GF-D8 (cell line): ENCODE measurements at places on chromosomes 7 and 10.
A peak's percentile ranks its signal among the peaks of the same experiment; 100 is the strongest.

DNA sequence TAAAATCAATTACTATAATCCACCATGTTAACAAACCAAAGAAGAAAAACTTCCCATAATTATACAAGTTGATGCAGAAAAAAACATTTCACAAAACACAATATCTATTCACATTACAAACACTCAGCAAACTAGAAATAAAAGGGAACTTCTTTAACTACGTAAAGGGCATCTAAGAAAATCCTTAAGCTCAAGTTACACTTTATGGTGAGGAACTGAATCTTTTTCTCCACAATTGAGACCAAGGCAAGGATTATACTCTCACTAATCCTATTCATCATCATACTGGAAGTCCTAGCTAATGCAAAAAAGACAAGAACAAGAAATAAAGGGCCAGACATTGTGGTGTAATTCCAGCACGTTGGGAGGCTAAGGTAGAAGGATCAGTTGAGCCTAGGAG lies 159.9 kb downstream of the ZNF365 start:
- no peak for DNase-seq

GRCh38 chr7:159175792-159176191 lies 31.1 kb upstream of the VIPR2 start:
- DNase-seq: no peak

- no peak for DNase-seq
These were observed 5.6 kb downstream of the SNX13 start for GRCh38 chr7:17934612-17935240.

GRCh38 chr10:132444877-132445351 lies 47.9 kb downstream of the PWWP2B start:
- DNase-seq: peak; percentile 46

GRCh38 chr10:102302611-102303010 lies 57.3 kb downstream of the GBF1 start:
- no peak for DNase-seq

DNA sequence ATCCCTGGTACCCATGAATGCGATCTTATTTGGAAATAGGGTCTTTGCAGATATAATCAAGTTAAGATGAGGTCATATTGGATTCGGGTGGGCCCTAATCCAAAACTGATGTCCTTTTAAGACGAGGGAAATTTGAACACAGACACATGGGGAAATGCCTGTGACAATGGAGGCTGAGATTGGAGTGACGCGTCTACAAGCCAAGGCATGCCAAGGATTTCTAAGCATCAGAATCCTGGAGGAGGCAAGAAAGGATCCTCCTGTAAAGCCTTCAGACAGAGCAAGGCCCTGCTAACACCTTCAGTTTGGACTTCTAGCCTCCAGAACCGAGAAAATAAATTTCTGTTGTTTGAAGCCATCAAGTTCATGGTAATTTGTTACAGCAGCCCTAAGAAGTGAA lies 18.5 kb downstream of the PARP12 start:
- DNase-seq: no peak

GRCh38 chr10:49622426-49623425 lies 8.9 kb downstream of the CHAT start:
- no peak for DNase-seq

DNA sequence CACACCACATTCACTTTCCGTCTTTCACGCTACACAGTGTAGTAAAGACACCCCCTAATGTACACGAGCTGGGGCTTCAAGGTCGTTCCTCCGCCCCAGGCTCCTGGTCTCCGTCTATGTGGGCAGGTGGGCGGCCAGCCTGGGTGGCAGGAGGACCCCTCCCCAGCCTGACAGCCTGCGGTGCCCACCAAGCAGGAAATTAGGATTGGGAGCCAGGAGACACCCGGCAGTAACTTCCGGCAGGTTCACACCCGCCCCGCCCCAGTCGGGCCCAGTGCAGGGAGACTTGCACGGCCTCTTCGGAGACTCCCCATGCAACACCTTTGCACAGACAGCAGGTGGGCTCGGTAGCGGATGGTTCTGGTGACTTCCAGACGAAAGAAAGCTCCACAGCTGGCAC lies 27.7 kb upstream of the ADGRA1 start:
- DNase-seq: no peak

DNA sequence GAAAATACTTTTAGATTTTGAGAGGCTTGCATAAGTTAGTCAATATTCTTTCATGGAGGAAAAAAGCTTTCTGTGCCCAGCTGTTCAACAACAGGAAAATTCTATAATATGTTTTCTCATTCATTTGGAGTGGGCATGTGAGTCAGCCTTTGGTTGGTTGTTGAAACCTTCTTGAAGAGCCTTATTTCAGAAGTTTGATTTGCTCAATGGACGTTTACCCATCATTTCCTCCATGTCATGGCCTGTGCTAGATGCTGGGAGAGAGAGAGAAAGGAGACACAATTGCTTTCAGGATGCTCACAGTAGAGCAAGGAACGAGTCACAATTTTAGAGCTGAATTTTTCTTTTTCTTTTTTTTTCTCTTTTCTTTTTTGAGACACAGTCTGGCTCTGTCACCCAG lies 181.7 kb downstream of the PRKCQ start:
- no peak for DNase-seq

- no peak for DNase-seq
These were observed 215.2 kb upstream of the MKLN1 start for GRCh38 chr7:131112431-131112830.

- no peak for DNase-seq
These were observed 1235.0 kb upstream of the SORCS1 start for GRCh38 chr10:108399465-108399864.

DNA sequence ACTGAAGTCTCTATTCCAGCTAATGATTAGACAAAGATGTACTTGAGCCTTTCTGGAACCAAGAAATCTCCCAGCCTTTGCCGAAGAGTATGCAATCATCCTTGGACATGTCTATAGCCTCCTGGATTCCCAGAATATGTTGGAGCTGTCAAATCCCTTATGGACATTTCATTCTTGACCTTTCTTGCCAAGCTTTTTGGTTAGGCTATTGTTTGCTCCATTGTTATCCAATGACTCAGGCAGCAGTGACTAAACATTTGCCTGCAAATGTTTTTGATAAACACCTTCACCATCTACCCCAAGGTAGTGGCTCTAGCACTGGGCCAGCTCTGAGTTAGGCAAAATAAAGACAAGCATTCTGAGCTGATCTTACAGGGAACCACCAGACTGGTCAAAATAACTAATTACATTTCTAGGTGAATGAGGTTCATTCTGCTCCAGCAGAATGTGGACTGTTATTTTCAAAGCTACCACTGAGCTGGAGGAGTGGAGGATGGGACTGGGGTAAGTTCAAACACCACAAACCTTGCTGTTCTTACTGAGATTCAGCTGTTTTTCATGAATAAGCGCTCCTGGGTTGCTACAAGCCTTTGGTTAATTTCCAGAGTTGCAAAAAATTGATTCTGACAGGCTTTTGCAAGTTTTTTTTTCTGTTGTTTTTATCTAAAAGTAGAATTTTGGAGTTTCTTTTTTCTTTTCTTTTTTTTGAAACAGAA lies 81.0 kb downstream of the TMEM270 start:
- DNase-seq: no peak

GRCh38 chr7:24714676-24715010 lies 42.6 kb downstream of the GSDME start:
- no peak for DNase-seq

GRCh38 chr7:44187636-44188416 lies 1.4 kb downstream of the GCK start:
- no peak for DNase-seq

- DNase-seq: no peak
These were observed 92.8 kb upstream of the FAM133B start for GRCh38 chr7:92682903-92683539.

GRCh38 chr7:17063045-17063383 lies 181.2 kb upstream of the AGR3 start:
- no peak for DNase-seq

DNA sequence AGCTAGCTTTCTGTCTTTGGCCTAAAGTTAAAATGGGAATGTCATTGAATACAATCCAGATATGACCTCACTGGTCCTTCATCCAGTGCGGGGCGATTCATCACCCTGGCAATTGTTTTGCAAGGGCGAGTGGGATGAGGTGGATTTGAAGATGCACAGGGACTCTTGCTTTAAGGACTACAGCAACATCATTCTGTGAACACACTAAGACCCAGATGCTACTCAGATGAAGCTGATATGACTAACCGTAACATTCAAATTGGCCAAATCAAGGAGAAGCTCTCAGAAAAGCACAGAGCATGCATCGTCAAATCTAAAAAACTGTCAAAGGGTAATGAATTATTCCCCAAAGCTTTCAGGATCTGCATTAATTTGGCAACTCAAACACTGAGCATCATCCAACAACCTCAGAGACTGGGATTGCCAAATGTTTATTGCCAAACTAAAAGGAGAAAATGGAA lies 12.8 kb downstream of the CPA1 start:
- DNase-seq: peak; percentile 73

- DNase-seq: no peak
These were observed 52.8 kb downstream of the P4HA1 start for GRCh38 chr10:73043766-73044377.

DNA sequence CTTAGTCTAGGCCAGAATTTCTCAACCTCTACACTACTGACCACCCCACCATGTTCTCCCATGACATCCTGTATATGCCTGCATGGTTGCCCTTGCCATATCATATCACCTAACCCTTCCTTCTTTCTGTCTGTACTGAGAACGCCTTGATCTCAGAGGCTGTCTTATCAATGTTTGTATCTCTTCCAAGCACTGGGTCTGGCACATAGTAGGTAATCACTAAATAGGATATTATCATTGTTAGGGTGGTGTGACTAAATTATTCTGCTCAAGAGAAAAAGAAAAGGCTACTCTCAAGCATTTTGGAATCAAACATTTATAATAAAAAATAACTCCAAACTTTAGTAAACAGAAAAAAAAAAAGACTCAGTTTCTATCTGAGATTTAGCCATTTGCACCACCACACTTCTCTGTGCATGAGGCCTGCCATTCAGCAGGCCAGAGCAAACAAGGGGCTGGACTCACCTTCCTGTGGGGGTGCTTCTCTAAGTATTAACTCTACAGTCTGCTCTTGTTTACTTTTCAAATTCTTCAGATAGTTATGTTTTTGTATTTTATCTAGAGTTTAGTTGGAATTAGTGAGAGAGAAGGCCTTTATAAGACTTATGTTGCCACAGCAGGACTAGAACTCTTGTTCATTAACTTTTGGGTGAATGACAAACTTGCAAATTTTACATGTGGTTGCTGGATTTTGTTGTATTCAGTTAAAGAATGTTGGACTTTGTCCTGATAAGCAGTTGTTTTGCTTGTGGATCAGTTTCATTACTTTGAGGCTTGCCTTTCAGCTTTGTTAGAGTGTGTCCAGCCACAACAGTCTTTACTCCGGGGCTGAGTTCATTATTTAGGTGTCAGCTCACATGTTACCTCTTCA lies 5.4 kb downstream of the AGBL3 start:
- DNase-seq: no peak

DNA sequence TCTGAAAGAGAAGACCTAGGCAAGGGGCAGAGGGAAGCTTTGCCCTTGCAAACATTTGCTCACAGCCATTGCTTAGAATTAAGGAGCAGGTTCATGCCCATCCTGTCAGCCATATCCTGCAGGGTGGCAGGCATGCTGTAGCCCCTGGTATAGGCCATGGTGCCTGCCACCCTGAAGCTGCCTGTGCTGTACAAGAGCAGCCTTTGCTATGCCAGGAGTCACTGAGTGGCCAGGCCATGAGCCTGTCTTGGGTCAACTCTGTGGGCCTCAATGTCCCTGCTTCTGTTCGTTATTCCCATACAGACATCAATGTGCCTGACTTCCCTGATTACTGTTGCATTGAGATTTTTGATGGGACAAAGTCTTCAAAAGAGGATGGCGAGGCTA lies 368 bp upstream of the SVOPL start:
- no peak for DNase-seq

DNA sequence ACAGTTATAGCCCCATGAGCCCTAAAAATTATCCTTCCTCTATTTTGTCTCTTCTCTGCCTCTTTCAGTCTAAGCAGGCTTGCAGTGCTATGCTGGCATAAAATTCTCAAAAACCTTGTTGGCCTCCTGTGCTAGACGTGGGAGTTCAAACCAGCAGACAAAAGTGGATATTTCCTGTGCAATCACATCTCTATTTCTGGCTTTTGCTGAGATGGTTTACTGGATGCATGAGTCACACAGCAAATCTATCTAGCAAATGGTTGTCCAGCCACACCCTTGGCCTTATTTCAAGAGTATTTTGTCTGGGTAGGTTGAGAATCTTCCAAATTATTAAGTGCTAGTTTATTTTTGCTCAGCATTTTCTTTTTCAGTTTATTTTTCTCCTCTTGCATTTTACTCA lies 370.8 kb downstream of the CDC14C start:
- no peak for DNase-seq

- no peak for DNase-seq
These were observed 56.6 kb downstream of the CUX1 start for GRCh38 chr7:101874028-101874427.

- DNase-seq: no peak
These were observed 757.1 kb downstream of the SORCS3 start for GRCh38 chr10:105398202-105398601.
